ENCODE measurements at places on chromosomes 4 and X.
A peak's percentile ranks its signal among the peaks of the same experiment; 100 is the strongest.

GRCh38 chrX:151859481-151859880 is 53.2 kb upstream of the MAGEA4 start:
- DNase-seq = no peak

DNA sequence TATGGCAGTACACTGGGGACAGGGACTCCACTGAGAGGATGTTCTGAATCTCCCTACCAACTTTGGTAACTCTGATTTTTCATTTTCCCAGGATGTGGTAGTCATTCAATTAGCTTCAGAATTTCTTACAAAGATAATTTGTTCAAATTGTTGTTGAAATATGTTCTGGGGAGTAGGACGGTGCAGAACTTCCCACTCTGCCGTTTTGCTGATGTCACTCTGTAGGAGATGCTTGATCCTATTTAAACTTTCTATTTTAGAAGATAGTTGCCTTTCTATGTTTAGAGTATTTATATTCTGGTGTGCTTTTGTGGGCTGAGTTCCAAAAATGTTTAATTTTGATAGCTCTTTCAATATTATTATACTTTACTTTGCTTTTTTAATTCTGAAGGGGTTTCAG is 55.2 kb downstream of the ADAM29 start:
- no peak for DNase-seq

DNA sequence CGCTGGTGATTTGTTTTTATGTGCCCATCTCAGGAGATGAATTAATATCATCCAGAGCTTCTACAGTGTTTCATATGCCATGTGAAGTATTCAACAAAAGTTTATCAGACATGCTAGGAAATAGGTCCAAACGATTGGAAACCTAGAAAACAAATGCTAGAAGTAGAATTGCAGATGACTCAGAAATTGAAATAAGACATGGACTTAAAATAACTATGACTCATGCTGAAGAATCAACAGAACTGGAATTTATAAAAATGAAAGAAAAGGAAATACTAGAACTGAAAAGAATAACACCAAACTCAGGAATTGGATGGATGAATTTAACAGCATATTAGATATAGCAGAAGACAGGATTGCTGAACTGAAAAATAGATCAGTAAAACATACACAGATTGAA is 172.7 kb upstream of the GIMD1 start:
- DNase-seq = no peak

GRCh38 chr4:143336781-143337599 is at the start of gene GAB1:
Gene GAB1, plus strand, starts transcription at chr4:143336876. Its CDS starts 313 bp downstream, at chr4:143337189.
- DNase-seq = peak; percentile 82

DNA sequence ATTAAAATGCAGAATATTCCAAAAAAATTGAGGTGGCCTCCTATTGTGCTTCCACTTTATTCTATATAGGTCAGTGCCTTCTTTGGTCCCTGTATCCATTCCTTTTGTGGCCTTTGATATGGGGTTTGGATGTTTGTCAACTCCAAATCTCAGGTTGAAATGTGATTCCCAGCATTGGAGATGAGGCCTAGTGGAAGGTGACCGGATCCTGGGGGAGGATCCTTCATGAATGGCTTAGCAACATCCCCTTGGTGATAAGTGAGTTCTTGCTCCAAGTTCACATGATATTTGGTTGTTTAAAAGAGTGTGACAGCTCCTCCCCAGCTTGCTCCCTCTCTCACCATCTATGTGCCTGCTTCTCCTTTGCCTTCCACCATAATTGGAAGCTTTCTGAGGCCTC is 380.6 kb downstream of the INPP4B start:
- no peak for DNase-seq

GRCh38 chr4:2261110-2261852 is 628 bp downstream of the MXD4 start:
- peak; percentile 62 for DNase-seq

GRCh38 chr4:145216535-145216934 is 36.1 kb upstream of the OTUD4 start:
- no peak for DNase-seq

DNA sequence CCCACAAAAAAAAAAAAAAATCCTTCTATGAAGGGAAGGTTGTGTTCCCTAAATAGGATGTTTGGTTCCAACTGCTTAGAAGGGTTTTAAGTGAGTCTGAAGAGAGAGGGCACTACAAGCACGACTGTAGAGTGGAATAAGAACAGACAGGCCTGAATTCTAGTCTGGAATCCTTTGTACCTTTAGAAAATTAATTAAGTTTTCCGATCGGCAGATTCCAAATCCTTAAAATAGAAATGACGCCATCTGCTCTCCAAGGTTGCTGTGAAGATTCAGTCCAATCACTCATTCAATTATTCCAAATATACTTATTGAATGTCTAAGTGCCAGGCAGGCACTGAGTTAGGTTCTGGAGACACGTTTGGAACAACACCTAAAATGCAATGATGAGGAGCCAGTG is 3.8 kb downstream of the HS3ST1 start:
- no peak for DNase-seq

- no peak for DNase-seq
Measured at GRCh38 chrX:138191998-138192397, 519.5 kb downstream of the FGF13 start.

Measured in colonic mucosa (tissue), 4 donors.